ENCODE measurements at places on chromosomes 3 and 15. TPM values are rescaled to one million over a fixed set of nuclear protein-coding genes. Genes with fewer than 3 reads are reported as not detected.
A peak's percentile ranks its signal among the peaks of the same experiment; 100 is the strongest.

DNA sequence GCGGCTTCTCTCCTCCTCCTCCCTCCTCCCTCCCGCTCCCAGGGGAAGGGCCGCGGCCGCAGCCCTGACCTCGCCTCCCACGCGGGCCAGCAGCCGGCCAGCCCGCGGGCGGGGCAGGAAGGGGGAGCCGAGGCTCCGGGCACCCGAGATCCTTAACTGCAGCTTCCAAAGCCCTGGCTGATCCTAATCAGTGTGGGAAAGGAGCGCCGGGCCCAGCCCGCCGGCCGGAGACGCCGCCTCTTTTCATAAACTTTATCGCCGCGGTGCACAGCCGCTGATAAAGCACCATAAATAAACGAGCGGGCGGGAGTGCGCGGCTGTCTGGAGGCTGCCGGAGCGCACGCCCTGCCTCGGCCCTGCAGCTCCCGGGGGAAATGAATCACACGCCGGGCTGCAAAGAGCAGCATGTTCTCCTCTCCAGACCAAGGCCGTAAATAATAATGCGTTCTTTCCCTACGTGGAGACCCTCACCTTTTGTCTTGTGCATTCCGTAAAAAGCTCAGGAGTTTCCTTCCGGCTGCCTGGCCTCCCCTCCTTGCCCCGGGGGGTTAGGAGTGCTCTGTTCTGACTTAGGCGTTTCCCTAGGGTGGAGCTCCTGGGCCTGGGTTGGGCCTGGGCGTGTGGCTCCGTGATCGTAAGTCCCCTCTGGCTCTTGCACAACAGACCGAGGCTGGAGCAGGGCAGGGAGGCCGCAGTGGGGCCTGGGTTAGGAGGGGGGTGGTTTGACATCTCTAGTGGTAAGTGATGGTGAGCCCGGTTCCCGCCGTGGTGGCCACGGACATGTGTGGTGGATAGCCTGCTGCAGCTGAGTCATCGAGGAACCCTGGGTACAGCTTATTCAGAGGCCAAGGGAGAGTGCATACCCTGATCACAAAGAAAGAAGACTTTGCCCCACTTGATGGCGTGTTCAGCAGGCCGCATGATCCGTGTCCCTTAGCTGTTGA lies 132.6 kb upstream of the HES1 start:
- no peak overlapping the region for H3K27ac ChIP-seq
- H3K27me3 ChIP-seq: peaks cover 20% of the 10 kb centered on the region
- peak; percentile 71 for DNase-seq
- no peak overlapping the region for H3K4me3 ChIP-seq
- no peaks in the 10 kb centered on the region for H3K36me3 ChIP-seq
- peaks cover 9% of the 10 kb centered on the region for H3K4me1 ChIP-seq

The C3orf22 gene
- total RNA-seq: not detected

DNA sequence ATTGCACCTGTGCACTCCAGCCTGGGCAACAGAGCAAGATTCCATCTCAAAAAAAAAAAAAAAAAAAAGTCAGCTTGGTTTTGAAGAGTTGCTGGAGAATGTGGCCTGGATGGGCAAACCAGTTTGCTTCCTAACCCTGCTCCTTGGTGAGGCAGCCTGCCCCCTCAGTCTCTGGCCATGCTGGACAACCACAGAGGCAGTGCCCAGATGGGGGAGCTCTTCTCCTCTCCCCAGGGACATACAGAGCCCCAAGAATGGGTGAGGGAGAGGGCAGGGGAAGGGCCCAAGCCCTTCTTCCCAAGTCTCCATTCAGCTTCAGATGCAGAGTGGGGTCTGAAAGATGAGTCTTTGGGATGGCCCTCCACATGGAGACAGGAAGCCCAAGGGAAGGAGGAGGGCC lies 27.9 kb downstream of the CD276 start:
- peaks cover 2% of the 10 kb centered on the region for H3K27me3 ChIP-seq
- H3K36me3 ChIP-seq: no peaks in the 10 kb centered on the region
- no peak overlapping the region for H3K4me3 ChIP-seq
- DNase-seq: no peak
- no peak overlapping the region for H3K27ac ChIP-seq

GRCh38 chr15:73677146-73677607 lies 7.0 kb upstream of the CD276 start:
- H3K36me3 ChIP-seq: no peaks in the 10 kb centered on the region
- peaks cover 33% of the 10 kb centered on the region for H3K27me3 ChIP-seq
- peak; percentile 68 for DNase-seq

GRCh38 chr3:58093574-58094195 lies 85.5 kb downstream of the FLNB start:
- H3K27ac ChIP-seq: no peak overlapping the region
- H3K27me3 ChIP-seq: no peaks in the 10 kb centered on the region
- DNase-seq: no peak
- H3K4me1 ChIP-seq: no peaks in the 10 kb centered on the region
- no peak overlapping the region for H3K4me3 ChIP-seq
- peaks cover 9% of the 10 kb centered on the region for H3K36me3 ChIP-seq

- DNase-seq: no peak
- H3K27ac ChIP-seq: no peak overlapping the region
- H3K36me3 ChIP-seq: peaks cover 18% of the 10 kb centered on the region
- no peak overlapping the region for H3K4me3 ChIP-seq
- no peaks in the 10 kb centered on the region for H3K4me1 ChIP-seq
- H3K27me3 ChIP-seq: no peaks in the 10 kb centered on the region
Observed at GRCh38 chr3:58398669-58399333, 34.8 kb downstream of the PDHB start.

GRCh38 chr15:100763835-100764750 lies 115.5 kb upstream of the ALDH1A3 start:
- no peak for DNase-seq
- no peaks in the 10 kb centered on the region for H3K36me3 ChIP-seq
- no peak overlapping the region for H3K4me3 ChIP-seq

The NANOGP8 gene
- not detected for total RNA-seq

The FAM3D gene
- not detected for total RNA-seq

- no peak for DNase-seq
- no peak overlapping the region for H3K27ac ChIP-seq
- no peak overlapping the region for H3K4me3 ChIP-seq
- H3K36me3 ChIP-seq: no peaks in the 10 kb centered on the region
- H3K4me1 ChIP-seq: peaks cover 8% of the 10 kb centered on the region
Observed at GRCh38 chr3:31999907-32000439, 18.4 kb downstream of the ZNF860 start.

- no peak overlapping the region for H3K4me3 ChIP-seq
- no peaks in the 10 kb centered on the region for H3K27me3 ChIP-seq
- H3K36me3 ChIP-seq: peaks cover 41% of the 10 kb centered on the region
- H3K4me1 ChIP-seq: peaks cover 21% of the 10 kb centered on the region
- H3K27ac ChIP-seq: no peak overlapping the region
- DNase-seq: no peak
Observed at GRCh38 chr3:33035596-33035995, 61.4 kb downstream of the GLB1 start.

- H3K4me1 ChIP-seq: no peaks in the 10 kb centered on the region
- no peaks in the 10 kb centered on the region for H3K36me3 ChIP-seq
- H3K27me3 ChIP-seq: peaks cover 3% of the 10 kb centered on the region
- no peak overlapping the region for H3K27ac ChIP-seq
- no peak for DNase-seq
Observed at GRCh38 chr3:58639001-58639400, 27.6 kb downstream of the FAM3D start.

DNA sequence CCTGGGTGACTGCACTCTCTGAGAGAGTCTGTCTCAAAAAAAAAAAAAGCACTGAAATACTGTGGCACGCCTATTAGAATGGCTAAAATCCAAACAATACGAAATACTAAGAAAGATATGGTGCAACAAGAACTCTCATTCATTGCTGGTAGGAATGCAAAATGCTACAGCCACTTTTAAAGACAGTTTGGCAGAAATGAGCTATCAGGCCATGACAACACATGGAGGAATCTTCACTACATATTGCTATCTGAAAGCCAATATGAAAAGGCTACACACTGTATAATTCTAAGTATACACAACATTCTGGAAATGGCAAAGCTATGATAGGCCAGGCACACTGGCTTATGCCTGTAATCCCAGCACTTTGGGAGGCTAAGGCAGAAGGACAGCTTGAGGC lies 18.8 kb downstream of the DPPA2 start:
- no peaks in the 10 kb centered on the region for H3K4me1 ChIP-seq
- H3K4me3 ChIP-seq: no peak overlapping the region

The MUC13 gene
- not detected for total RNA-seq

GRCh38 chr3:179088306-179088705 lies 16.7 kb upstream of the ZMAT3 start:
- H3K4me1 ChIP-seq: peaks cover 21% of the 10 kb centered on the region
- no peaks in the 10 kb centered on the region for H3K36me3 ChIP-seq
- no peak for DNase-seq
- no peaks in the 10 kb centered on the region for H3K27me3 ChIP-seq

- peaks cover 66% of the 10 kb centered on the region for H3K36me3 ChIP-seq
- no peaks in the 10 kb centered on the region for H3K27me3 ChIP-seq
- H3K4me1 ChIP-seq: peaks cover 23% of the 10 kb centered on the region
- no peak overlapping the region for H3K4me3 ChIP-seq
- no peak overlapping the region for H3K27ac ChIP-seq
Observed at GRCh38 chr3:136276049-136276755, 26.1 kb downstream of the PCCB start.

- no peak for DNase-seq
- H3K27ac ChIP-seq: no peak overlapping the region
- no peaks in the 10 kb centered on the region for H3K27me3 ChIP-seq
- no peaks in the 10 kb centered on the region for H3K36me3 ChIP-seq
- H3K4me1 ChIP-seq: no peaks in the 10 kb centered on the region
Observed at GRCh38 chr3:4949659-4950058, 29.6 kb upstream of the BHLHE40 start.

The AGBL1 gene
- total RNA-seq: 0.04 TPM

- no peaks in the 10 kb centered on the region for H3K4me1 ChIP-seq
- no peak overlapping the region for H3K27ac ChIP-seq
- H3K27me3 ChIP-seq: peaks cover 14% of the 10 kb centered on the region
- H3K36me3 ChIP-seq: peaks cover under 1% of the 10 kb centered on the region
Observed at GRCh38 chr3:126202276-126202675, 21.9 kb upstream of the ALDH1L1 start.

GRCh38 chr15:58336161-58336560 lies 95.6 kb upstream of the LIPC start:
- no peak for DNase-seq
- no peak overlapping the region for H3K4me3 ChIP-seq
- no peaks in the 10 kb centered on the region for H3K27me3 ChIP-seq
- no peak overlapping the region for H3K27ac ChIP-seq
- peaks cover 30% of the 10 kb centered on the region for H3K4me1 ChIP-seq
- no peaks in the 10 kb centered on the region for H3K36me3 ChIP-seq

DNA sequence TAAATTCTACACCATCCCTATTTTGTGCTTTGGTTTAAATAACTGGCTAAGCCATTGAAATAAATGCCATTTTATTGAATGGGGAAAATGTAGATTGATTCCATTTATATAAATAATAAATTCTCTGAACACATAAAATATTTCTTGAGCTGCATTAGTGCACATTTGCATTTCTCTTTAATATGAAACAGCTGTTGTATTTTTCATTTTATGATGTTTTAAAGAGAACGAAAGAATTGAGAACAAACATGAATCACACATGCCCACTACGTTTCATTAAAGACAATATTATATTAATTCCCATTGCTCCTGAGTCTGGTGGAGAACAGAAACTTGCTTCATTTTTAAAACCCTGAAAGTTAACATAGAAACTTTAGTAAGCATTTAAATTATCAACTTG lies 235.7 kb upstream of the CFAP20DC start:
- H3K36me3 ChIP-seq: no peaks in the 10 kb centered on the region
- H3K4me3 ChIP-seq: no peak overlapping the region
- peaks cover 21% of the 10 kb centered on the region for H3K4me1 ChIP-seq
- no peak overlapping the region for H3K27ac ChIP-seq
- DNase-seq: no peak

DNA sequence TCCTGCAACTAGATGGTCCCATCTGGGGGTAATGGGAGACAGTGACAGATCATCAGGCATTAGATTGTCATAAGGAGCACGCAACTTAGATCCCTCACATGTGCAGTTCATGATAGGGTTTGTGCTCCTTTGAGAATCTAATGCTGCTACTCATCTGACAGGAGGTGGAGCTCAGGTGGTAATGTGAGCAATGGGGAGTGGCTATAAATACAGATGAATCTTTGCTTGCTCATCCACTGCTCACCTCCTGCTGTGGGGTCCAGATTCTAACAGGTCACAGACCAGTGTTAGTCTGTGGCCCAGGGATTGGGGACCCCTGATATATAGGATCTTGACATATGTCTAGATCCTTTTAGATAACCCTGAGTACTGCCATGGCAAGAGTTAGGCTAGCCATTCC lies 52.7 kb downstream of the RASGRF1 start:
- H3K4me3 ChIP-seq: no peak overlapping the region
- no peaks in the 10 kb centered on the region for H3K4me1 ChIP-seq
- H3K27ac ChIP-seq: no peak overlapping the region
- no peak for DNase-seq

The ADAMTSL3 gene
- total RNA-seq: not detected

- no peaks in the 10 kb centered on the region for H3K4me1 ChIP-seq
- no peak overlapping the region for H3K27ac ChIP-seq
- no peak for DNase-seq
Observed at GRCh38 chr15:95541301-95541700, 789.2 kb upstream of the NR2F2 start.

- H3K27ac ChIP-seq: no peak overlapping the region
- no peak for DNase-seq
- no peaks in the 10 kb centered on the region for H3K4me1 ChIP-seq
- H3K36me3 ChIP-seq: no peaks in the 10 kb centered on the region
- H3K27me3 ChIP-seq: no peaks in the 10 kb centered on the region
Observed at GRCh38 chr3:88616413-88616812, 466.7 kb downstream of the C3orf38 start.

The P2RY14 gene
- total RNA-seq: 0.16 TPM

The KIF23 gene
- 48.0 TPM for total RNA-seq

DNA sequence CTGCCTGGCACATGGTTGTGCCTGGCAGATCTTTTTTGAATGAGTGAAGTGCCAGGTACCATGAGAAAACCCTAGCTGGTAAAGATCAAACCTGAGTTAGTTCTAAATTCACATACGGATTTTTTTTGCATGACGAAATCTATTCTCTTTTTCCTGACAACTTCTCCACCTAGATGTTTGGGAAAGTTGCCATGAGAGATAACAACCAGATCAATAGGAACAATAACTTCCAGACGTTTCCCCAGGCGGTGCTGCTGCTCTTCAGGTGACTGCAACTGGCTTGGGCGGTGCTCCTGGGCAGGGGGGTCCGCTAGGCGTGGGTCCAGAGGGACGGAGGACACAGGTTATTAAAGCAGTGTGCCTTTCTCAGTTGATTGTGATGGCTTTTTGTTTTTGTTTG lies 71.8 kb downstream of the CHDH start:
- H3K36me3 ChIP-seq: no peaks in the 10 kb centered on the region
- no peak overlapping the region for H3K4me3 ChIP-seq
- no peaks in the 10 kb centered on the region for H3K4me1 ChIP-seq
- H3K27me3 ChIP-seq: peaks cover 5% of the 10 kb centered on the region
- DNase-seq: no peak

The TF gene
- total RNA-seq: 0.11 TPM

The SNX4 gene
- total RNA-seq: 36.2 TPM

DNA sequence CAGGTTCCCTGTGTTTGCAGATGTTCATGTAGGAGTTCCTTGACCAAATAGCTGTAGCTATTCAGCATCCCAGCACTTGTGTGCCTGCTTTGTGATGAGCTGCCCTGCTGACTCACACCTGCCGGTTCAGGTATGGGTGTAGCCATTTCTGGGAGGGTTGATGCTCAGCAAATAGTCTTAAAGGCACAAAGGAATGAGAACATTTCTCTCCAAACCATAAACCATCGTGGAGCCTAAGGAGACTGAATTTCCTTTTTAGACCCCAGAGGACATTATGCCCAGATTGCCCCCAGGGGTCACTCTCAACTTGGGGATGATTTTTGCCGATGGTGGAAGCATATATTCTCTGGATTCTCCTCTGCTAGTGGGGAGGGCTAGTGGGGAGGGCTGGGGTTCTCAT lies 80.6 kb downstream of the ADAMTSL3 start:
- H3K27me3 ChIP-seq: peaks cover 9% of the 10 kb centered on the region
- DNase-seq: no peak
- no peak overlapping the region for H3K27ac ChIP-seq
- H3K4me1 ChIP-seq: no peaks in the 10 kb centered on the region
- no peak overlapping the region for H3K4me3 ChIP-seq

The CNTN3 gene
- total RNA-seq: not detected

The SPINK8 gene
- not detected for total RNA-seq
